ENCODE measurements at places on chromosomes 1 and 21.

DNA sequence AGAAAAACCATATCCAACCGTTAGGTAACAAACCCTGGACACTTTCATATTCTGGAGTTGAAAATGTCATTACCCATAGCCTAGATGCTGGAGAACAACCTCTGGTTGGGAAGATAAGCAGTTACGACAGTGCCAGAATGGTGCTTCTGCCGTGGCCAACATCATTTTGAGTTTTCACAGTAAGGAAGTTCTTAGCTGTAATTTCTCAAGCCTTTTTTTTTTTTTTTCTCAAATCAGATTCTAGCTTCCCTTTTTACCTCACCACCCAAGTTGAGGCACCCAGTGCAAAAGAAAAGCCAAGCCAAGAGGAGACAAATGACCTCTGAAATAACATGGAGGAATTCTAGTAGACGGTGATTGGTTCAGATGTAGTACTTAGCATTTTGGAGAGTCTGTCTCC lies 21.8 kb downstream of the PPT1 start:
- no peak for DNase-seq

GRCh38 chr1:152002960-152003359 lies 9.3 kb upstream of the S100A10 start:
- no peak for DNase-seq

- DNase-seq, result no peak
These were observed 38.4 kb downstream of the ROR1 start for GRCh38 chr1:63812071-63812700.

DNA sequence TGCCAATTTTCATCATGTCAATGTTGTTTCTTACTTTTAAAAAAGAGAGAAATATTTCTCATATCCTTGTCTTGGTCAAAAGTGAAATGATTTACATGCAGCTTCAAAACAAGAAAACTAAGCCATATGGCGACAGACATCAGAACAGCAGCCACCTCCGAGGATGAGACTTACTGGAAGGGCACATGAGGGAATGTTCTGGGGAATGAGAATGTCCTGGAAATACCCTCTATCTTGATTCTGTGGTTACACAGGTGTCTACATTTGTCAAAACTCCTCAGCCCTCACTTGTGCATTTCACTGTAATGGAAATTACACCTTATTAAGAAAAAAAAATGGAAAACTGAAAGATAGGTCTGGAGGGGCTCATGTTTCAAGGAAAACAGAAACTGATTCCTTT lies 14.2 kb upstream of the ECE1 start:
- DNase-seq, result no peak

DNA sequence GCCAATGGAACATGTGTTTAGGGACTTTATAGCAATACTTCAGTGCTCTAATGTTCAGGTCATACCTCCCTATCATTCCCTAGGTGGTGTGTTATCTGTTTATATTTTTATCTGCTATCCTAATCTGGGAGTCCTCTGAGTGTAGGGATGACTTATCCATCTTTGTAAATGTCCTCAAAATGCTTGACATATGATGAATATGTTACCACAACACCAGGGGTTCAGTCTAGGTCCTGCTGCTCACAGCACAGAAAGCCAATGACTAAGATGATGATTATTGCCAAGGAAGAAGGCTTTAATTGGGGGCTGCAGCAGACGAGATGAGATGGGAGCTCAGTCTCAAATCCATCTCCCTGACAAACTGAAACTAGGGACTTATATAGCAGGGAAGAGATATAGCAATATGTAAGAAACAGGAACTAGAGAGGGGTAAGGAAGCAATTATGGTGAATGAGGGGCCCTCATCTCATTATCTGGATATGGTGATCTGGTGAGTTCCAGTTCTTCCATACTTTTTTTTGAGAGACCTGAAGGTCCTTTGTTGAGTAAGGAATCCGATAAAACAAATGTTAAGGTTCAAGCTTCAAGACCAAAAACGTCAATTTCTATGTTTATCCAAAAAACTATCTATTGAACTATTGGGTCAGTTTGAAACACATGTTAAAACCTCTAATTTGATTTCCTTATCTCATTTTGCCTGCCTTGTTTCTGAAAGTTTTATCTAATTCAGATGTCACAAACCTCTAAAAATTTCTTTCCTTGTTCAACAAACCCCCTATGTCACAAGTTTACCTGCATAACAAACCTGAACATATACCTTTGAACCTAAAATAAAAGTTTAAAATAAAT lies 256.7 kb upstream of the CACYBP start:
- DNase-seq, result no peak

- no peak for DNase-seq
These were observed 38.5 kb upstream of the FAM131C start for GRCh38 chr1:16111771-16112595.

- no peak for DNase-seq
These were observed 99.5 kb downstream of the RYR2 start for GRCh38 chr1:237141502-237141901.

DNA sequence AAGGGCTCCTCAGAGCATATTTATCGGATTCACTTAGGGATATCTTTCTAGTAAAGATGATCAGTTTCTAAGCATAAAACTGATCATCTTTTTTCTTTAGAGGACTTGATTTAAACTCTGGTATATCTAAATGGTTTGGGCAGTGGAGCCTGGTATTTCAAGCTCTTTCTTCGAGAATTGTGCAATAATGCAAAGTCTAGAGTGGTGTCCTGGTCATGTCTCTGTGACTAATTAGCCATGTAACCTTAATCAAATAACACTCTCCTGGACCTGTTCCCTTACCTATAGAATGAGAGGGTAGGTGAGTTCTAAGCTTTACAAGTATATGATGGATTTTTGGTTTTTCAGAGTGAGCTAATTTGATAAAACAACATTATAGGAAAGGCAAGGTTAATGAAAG lies 225.2 kb downstream of the RPS6KC1 start:
- no peak for DNase-seq

- DNase-seq, result no peak
These were observed 561.6 kb downstream of the PLA2G4A start for GRCh38 chr1:187390215-187390818.

DNA sequence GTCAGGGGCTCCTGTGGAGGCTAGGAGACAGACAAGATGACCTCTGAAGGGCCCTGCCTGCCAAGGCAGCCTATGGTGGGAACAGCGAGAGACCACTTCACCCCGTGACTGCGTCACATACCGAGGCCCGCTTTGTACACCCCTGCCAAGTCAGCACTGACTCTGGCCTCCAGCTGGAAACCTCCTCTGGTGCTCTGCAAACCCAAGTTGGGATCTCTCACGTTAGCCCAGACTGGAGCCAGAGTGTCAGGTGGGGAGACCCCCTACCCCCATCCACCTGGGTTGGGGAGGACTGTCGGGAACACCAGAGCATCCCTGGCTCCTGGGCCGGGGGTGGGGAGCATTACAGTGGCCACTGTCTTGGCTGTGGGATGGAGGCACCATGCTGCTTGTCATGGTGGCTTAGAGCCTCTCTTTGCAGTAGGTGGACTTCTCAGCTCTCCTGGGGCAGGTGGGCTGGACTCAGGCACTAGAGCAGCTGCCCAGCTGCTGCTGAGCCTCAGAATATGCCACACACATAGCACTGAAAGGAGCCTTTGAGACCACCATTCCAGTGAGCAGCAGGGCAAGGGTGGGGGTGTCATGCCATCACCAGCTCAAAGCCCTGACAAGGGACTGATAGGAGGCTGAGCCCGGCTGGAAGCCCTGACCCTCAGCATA lies 50.4 kb downstream of the ELK4 start:
- DNase-seq, result no peak

DNA sequence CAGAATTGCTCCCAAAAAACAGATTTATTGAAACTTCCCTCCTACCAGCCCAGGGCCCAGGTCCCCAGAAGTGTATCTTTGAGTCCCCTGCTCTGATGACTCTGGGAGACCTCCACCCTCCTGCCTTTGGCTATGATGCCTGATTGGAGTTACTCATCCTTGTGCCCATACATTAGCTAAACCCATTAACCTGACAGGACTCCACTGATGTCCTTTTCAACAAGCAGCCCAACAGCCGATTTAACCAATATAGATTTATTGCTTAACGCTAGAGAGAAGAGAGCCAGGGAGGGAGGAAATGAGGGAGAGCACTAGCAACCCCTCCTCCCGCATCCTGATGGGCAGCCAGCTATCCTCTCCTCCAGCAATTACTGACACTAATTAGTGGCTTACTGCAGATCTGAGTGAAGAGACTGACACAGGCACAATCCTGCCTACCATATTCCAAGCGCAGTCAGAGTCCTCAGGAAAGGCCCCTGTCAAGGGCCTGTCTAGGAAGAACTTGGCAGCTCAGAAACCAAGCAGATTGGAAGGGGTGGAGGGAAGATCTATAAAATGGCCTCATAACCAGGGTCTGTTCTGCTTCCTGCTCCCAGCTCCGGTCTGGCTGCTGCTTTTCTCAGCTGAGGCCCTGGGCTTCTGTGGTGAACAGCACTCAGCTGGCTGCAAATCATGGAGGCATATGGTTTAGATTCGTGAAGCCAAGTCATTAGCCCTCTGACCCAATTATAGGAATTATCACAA lies 484.5 kb upstream of the DAB1 start:
- no peak for DNase-seq

- no peak for DNase-seq
These were observed 12.5 kb downstream of the CELA2B start for GRCh38 chr1:15488371-15488770.

GRCh38 chr1:245901037-245901436 lies 606.0 kb downstream of the SMYD3 start:
- DNase-seq, result no peak

GRCh38 chr1:199780948-199781670 lies 246.4 kb upstream of the NR5A2 start:
- DNase-seq, result no peak
